RCC 7860 (cell line): ENCODE measurements at places on chromosomes 12 and 14.

- no peak for DNase-seq
Observed at GRCh38 chr14:96221109-96221650, 16.5 kb downstream of the BDKRB2 start.

DNA sequence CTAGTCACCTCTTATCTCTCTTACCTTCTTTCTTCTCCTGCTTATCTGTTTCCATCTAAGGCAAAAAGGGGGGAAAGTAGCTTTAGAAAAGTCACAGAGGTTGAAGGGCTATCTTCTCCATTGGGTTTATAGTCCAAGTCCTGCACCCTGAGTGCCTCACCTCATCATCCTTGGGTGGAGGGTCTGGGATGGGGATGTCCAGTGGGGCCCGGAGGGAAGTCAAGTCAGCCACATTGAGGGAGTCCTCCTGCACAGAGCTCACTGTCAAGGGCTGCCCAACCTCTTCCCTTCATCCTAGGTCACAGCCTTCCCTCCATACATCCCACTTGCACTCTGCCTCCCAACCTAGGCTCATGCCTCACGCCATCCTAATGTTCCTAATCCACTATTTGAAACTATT, 1.2 kb downstream of the PSME2 start:
- DNase-seq = no peak

- DNase-seq = no peak
Observed at GRCh38 chr14:60643463-60644314, 5.6 kb downstream of the SIX1 start.

DNA sequence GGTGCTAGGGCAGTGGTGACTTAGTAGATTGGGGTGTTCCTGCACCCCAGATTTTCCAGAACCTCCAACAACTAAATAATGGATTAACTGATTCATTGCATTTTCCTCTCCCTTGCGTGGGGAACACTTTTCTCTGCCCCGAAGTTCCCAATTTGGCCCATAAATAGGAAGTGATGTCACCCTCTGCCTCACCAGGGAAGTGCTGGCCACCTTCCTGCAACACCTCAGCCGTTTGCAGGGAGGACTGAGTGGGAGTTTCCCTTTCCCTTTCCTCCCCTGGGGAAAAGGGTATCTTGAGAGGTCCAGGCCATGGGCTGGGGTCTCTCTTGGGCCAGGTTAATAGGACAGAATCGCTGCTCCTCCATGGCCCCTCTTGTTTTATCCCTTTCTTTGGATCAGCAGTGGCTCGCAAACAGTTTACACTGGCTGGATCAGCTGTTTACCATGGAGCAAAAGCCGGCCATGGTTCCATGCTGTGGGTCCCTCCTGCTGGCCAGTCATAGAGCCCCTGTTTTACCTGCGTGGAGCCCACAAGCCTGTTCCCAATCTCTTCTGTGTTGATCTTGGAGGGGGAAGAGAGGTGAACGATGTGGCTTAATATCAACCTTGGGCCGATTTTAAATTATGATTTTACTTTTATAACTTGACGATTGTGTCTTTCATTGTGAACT, 91.6 kb upstream of the VRK1 start:
- DNase-seq = no peak

DNA sequence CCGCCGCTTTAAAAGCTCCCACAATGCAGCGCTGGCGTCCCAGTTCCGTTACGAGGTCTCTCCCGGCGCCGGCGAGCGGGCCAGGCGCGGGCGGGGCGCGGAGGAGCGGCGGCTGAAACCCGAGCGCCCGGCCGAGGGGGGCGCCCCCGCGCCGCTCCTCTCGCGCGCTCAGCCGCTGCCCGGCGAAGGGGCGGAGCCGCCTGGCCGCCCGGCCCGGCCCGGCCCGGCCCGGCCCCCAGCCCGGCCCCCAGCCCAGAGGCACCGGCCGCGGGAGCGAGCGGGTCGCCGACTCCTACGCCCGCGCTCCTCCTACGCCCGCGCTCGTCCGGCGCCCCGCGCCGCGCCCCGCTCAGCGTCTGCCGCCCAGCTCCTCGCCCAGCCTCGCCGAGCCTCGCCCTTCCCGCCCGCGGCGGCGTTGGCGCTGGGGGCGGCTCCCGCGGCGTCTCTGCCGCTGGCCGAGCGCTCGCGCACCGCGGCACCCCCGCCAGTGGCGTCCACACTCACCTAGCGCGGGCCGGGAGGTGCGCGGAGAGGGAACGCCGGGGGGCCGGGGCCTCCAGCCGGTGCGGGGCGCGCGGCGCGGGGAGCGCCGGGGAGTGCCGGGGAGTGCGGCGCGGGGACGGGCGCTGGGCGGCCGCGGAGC, at the start of gene RASSF8:
TSS of gene RASSF8 (plus strand) at position 255 of the 643 bp plus-strand sequence. CDS start 96,662 bp downstream, outside the sequence.
- DNase-seq = peak; percentile 46

- DNase-seq = no peak
Observed at GRCh38 chr14:52267501-52268278, at the start of gene PTGDR. Gene PTGDR, plus strand, starts transcription at chr14:52267698. Its CDS starts 117 bp downstream, at chr14:52267815.

- DNase-seq = peak; percentile 95
Observed at GRCh38 chr12:82015623-82016347, 256.6 kb upstream of the PPFIA2 start.

- no peak for DNase-seq
Observed at GRCh38 chr14:45144658-45145057, 8.9 kb downstream of the FANCM start.

GRCh38 chr14:87411370-87411769, 581.6 kb downstream of the GALC start:
- no peak for DNase-seq

DNA sequence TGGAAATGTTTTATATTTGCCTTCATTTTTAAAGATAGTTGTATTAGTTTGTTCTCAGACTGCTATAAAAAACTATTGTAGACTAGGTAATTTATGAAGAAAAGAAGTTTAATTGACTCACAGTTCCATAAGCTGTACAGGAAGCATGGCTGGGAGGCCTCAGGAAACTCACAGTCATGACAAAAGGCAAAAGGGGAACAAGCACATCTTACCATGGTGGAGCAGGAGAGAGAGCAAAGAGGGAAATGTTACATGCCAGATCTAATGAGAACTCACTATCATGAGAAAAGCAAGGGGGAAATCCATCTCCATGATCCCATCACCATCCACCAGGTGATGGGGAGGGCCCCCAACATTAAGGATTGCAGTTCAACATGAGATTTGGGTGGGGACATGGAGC, 35.5 kb upstream of the UNC79 start:
- no peak for DNase-seq

GRCh38 chr12:132866251-132866828, 21.1 kb downstream of the CHFR start:
- no peak for DNase-seq

GRCh38 chr12:46562625-46563225, 190.2 kb upstream of the SLC38A2 start:
- DNase-seq = peak; percentile 78

DNA sequence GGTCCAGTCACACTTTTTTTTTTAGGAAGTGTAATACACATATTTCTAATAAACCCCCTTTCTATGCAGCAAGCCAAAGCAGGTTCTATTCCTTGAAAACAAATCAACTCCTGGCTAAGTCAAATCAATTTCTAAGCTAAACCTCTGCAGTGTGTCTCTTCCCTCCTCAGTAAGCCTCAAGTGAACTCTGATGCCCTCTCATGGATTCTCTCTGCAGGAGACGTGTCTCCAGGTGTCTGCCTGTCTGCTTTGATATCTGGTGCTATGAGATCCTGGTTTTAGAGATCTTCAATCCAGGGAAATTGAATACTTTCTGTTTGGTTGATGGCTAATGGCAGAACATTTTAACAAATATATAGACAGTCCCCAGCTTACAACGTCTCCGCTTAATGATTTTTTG, 791.7 kb downstream of the AACS start:
- DNase-seq = no peak

GRCh38 chr12:113244478-113244958, 23.3 kb downstream of the TPCN1 start:
- DNase-seq = no peak

DNA sequence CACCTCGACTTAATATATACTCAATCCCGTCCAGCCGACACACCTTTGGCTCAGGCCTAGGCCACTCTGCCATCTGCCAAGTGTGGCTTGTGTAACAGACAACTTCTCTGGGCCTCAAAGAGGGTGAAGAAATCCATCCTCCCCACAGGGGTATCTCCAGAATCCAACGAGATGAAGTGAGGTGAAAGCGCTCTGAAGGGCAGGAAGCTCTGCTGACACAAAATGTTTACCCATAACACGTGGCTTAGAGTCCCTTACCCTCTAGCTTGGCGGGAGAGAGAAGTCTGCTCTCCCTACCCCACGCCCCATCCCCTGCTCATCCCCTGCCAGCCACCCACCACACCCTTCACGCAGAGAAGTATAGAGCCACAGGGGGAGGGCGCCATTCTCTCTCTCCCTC, 13.0 kb downstream of the ZBTB39 start:
- DNase-seq = no peak

DNA sequence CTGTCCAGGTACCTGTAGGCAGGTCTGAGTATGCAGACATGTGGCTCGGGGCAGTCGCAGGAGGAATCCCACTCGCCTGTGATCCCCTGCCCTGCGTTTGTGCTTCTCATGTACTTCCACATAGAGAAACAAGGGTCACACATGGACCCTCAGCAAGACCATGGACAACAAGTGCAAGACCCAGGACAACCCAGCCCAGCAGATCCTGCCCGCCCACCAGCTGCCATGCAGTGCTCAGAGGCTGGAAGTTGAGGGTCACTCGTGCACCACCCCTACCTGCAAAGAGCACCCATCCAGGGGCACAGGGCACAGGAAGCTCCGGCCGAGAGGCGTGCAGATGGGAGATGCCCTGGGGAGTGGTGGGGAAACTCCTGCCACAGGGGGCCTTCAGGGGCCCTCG, 67.5 kb upstream of the C14orf180 start:
- DNase-seq = no peak

- DNase-seq = peak; percentile 75
Observed at GRCh38 chr12:104281636-104282035, 21.9 kb upstream of the EID3 start.

DNA sequence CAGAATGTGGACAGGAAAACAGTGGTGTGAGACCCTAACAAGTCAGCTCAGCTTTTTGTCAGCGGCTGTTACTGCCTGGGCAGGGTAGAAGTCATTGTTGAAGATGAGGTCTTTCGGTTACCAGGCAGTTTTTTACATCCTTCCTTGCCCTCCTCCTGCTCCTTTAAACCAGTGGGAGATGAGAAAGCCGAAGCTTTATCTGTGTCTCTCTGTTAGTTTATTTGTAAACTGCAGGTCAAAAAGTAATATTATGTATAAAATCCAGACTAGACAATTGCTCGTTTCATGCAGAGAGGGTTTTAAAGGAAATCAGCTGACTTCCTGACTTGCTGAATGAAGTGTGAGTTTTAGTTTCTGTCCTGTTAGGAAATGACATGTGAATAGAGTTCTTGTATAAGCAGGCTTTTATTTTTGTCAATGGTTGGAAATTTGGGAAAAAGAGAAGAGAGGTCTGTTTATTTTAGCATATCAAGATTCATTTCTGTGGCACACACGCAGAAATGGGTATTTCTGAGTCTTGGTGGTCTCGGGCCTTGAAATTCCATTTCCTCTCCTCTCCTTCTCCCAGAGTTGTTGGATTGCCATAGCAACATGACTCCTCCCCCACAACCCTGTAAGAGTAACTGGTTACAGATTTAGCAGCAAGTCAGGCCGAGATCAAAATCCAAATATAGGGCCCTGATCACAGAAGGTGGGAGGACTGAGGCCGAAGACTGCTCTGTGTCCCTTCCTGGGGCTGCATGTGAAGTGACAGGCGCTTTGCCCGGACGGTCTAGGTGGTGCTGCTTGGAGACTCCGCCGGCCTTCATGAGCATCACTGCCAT, 60.8 kb downstream of the SAMD4A start:
- DNase-seq = no peak

DNA sequence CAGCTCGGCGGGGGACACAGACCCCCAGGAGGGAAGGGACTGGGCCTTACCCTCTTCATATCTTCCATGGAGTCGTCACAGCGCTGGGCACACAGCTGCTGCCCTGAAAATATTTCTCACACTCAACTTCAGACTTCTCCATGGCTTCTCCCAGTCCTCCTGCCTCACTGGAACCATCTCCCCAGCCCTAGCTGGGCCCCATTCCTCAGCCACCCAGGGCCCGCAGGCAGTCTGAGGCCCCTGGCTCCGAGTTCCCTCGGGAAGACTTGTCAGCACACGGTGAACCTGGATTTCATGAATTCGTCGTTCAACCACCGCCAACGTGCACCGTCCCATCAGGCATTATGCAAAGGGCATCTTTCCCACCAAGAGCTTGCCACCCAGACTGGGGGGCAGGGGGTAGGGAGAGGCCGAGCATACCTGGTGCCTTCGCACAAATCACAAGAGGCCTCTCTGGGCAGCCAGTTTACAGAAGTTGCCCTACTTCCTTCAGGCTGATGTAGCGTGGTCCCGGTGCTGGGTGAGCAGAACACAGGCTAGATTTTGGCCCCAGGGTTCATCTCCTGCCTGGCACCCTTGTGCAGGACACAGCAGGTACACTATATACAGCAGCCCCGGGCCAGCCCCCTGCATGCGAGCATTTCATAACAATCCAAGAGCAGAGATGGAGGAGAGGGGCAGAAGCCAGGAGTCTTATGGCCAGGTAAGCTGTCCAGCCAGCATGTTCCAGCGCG, 44.2 kb downstream of the LTBP2 start:
- no peak for DNase-seq

DNA sequence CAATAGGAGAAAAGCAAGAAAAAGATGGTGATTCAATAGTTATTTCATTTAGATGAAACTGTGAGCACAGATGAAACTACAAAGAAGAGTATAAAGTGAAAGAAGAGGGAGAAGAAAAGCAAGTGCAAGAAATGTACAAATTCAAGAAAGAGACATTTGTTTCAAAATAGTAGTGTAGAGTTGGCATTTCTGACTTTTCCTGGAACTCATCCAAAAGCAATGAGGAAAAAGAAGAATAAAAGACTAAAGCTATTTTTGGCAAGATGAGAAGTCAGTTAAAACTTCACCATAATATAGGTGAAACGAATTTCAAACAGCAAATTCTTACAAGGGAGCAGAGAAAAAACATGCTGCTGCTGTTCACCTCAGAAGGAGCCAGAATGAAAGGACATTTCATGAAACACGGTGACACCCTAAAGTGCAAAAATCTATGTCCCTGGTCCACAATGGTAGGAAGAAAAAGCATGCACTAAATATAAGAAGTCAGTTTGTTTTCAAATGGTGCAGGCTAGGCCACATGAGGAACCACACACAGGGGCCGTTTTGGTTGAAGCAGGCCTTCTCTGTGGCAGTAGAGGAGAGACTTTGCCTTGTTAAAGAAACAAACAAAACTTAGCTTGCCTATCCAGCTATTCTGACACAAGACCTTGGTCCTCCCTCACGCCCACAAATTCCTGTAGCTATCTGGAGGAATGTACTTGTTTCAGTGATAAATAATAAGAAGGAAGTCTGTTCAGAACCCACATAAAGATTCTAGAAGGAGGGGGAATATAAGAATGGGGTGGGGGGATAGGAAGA, 11.1 kb upstream of the CMAS start:
- DNase-seq = no peak

- DNase-seq = no peak
Observed at GRCh38 chr12:126998747-126999285, 1268.2 kb upstream of the TMEM132C start.

DNA sequence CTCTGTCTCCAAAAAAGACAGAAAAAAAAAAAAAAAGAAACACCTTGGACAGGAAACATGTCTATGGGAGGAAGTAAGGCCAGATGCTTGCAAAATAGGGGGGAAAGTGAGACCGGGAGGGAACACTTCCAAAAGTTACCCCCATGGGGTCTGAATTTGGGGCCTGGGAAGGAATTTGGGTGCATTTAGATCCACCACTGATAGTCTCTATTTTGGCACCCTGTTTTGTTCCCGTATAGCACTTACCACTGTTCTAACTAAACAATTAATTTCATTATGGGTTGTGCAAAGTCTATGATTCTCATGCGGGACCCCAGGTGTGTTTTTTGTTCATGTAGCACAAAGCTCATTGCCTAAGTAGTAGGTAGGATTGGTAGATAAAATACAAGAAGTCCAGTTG, 1.4 kb upstream of the MLEC start:
- DNase-seq = no peak
